Muscle of arm (tissue), 14 donors: ENCODE measurements at places on chromosomes 2 and 18.
A peak's percentile ranks its signal among the peaks of the same experiment; 100 is the strongest.

GRCh38 chr2:71422786-71423185 is 30.6 kb upstream of the DYSF start:
- DNase-seq = no peak

GRCh38 chr2:68388772-68389171 is 23.7 kb downstream of the PLEK start:
- no peak for DNase-seq

- DNase-seq = no peak
These were observed 132.6 kb downstream of the C1D start for GRCh38 chr2:67930156-67930555.

DNA sequence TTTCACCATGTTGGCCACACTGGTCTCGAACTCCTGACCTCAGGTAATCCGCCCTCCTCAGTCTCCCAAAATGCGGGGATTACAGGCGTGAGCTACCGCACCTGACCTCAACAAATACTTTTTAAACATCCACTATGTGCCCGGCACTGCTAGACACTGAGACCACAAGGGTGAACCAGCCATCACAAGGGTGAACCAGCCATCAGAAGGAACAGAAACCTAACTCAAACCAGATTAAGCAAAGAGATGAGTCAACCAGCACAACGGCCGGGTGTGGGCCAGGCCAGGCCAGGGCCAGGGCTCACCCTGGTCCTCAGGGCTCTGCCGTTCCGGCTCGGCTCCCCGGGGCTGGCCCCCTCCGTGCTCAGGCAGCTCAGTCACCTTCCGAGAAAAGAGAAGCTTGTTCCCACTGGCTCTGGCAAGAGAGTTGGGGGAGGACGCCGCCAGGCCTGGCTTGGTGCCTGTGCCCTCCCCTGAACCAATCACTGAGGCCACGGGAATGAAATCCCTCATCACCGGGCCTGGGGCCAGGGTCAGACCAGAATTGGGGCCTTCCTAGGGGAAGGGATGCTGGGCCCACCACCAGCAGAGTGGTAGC is 4.4 kb downstream of the TEX44 start:
- DNase-seq = peak; percentile 45

DNA sequence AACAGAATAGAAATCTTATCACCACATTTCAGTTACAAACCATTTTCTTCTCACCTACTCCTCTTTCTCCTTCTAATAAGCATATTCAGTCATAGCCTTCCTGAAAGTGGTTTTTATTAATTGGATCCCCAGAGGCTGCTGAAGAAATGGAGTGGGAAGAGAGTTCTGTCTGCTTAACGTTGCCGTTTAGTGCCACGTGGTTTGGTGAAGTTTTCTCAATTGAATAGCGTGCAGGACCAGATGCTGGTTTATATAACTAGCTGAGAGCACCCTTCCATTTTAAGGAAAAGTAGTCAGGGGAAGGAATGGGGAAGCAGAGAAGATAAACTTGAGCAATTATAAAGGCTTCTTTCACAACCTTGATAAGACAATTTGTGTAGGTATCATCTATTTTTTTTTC is 318.7 kb downstream of the PTH2R start:
- no peak for DNase-seq
